ENCODE measurements at places on chromosomes 11 and 22.
A peak's percentile ranks its signal among the peaks of the same experiment; 100 is the strongest.

GRCh38 chr11:33211580-33211979 lies 45.6 kb upstream of the HIPK3 start:
- no peak for ATAC-seq

GRCh38 chr11:35815556-35816315 lies 128.1 kb upstream of the LDLRAD3 start:
- ATAC-seq = peak; percentile 52

GRCh38 chr22:20465759-20466077 lies 28.1 kb upstream of the SCARF2 start:
- ATAC-seq = no peak

DNA sequence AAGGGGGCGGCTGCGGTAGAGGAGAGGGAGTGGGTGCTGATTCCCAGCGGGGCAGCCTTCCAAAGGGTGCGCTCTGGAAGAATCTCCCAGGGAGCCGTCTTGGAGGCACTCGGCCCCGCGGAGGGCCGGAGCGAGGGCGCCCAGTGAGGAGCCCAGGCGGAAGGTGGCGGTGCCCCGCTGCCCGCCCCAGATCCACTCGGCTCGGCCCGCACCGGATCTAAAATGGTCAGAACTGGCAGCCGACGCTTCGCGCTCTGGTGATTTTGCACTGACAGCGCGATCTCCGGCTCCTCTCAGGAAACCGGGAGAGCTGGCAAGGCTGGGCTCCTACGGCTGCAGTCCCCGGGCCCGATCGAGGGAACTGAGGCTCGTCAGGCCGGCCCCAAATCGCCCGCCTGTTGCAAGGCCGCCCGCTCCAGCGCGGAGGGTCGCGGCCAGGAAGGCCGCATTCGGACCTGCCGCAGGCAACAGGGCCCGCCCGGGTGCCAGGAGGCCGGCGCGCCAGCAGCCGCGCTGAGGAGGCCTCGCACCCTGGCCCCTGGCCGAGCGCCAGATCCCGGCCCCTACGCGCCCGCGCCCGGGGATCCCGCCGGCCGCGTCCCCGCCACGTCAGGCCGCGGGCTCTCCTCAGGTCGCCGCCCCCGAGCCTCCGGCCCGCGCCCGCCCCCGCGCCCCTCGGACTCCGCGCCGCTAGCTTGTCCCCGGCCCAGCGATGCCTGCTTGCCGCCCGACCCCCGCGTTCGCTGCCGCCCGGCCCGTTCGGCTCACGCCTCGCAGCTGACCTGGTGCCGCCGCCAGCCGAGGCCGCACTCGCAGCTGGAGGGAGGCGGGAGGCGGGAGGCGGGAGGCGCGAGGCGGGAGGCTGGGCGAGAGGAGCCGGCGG lies at the start of gene KLHL22:
Gene KLHL22 (minus strand): TSS at position 818 of the 883 bp plus-strand sequence. CDS start 6,584 bp downstream, outside the sequence.
- peak; percentile 48 for ATAC-seq

DNA sequence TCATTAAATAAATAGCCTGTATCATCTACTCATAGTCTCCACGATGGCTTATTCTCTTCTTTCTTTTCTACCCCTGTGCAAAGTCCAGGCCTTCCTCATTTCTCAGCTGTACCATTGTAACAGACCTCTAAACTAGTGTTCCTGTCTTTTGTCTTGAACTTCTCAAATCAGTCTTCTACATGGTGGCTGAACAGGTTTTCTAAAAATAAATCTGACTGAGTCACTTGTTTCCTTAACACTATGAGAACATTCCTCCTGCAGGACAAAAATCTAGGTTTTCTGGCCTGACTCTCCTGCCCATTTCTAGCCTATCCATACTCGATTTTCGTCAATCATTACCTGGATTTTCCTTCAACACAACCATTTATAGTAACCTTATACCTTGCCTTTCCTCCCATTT lies 1080.8 kb upstream of the TENM4 start:
- no peak for ATAC-seq

GRCh38 chr11:78030429-78031325 lies 7.6 kb upstream of the KCTD14 start:
- peak; percentile 98 for ATAC-seq

- ATAC-seq = no peak
These were observed 17.4 kb upstream of the ETS1 start for GRCh38 chr11:128604723-128605122.

DNA sequence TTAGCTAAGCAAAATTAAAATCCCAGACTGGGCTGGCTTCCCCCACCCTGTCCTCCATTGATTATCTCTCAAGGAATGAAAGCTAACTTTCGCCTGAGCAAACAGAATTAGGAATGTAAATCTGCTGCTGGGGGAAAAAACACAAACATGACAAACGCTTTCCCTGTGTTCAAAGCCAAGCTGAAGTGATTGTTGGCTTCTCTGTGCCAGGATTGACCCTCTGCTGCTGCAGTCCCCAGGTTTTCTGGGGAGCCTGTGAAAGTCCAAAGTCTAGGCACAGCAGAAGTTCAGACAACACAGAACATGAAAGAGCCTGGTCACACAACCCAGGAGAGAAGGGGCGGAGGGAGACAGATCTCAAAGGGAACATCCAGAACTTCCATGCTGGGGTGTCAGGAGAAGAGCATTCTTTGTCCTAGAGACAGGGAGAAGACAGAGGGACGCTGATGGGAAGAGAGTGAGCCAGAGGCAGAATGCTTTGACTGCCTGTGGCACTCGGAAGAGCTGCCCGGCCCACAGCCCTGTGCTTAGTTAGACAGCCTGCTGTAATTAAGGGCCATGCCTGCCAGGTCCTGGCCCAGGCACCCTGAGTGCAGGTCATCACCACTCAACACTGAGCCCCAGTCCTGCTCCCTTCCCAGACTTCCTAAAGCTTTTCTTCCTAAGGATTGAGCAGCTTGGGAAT lies 6.9 kb downstream of the PATZ1 start:
- ATAC-seq = no peak

- peak; percentile 22 for ATAC-seq
These were observed 109.6 kb upstream of the POU2AF2 start for GRCh38 chr11:111135778-111136570.

DNA sequence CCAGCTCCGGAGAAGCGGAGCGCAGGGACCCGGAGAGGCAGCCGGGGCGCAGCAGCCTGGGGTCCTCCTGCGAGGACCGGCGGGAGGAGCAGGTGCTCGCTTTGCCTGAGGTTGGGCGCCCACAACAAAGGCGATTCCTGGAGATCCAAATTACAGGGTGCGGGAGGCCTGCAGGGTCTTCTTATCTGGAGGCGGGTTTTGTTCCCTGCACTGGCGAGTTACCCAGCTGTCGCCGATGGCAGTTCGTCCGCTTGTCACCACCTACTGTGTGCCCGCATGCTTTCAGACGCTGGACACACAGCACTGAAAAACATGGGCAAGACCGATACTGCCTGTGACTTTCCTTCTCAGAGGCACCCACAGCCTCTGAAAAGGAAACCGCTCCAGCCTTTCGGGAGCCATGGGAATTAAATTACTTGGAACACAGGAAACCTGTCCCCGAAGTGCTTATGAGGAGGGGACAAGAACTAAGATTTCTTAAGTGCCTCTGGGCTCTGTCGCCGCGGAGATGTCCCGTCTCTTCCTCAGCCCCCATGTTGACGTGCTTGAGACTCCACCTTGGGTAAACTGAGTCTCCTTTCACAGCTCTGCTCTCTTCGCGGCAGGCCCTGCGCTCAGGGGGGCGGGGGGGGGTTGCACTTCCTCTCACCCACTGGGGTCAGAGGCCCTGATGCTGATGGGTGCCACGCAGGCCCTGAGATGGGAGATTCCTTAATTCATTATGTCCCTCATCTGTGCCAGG lies 1.3 kb upstream of the ZFTA start:
- ATAC-seq = peak; percentile 6

- ATAC-seq = peak; percentile 100
These were observed 22.3 kb upstream of the GLYATL2 start for GRCh38 chr11:58866788-58867187.

- no peak for ATAC-seq
These were observed 41.9 kb downstream of the ANO5 start for GRCh38 chr11:22234743-22235142.

GRCh38 chr11:30451626-30452025 lies 128.7 kb downstream of the ARL14EP start:
- no peak for ATAC-seq

- peak; percentile 34 for ATAC-seq
These were observed 16.9 kb downstream of the CTTN start for GRCh38 chr11:70415191-70415590.

GRCh38 chr11:130163346-130164220 lies 4.0 kb downstream of the ST14 start:
- no peak for ATAC-seq

DNA sequence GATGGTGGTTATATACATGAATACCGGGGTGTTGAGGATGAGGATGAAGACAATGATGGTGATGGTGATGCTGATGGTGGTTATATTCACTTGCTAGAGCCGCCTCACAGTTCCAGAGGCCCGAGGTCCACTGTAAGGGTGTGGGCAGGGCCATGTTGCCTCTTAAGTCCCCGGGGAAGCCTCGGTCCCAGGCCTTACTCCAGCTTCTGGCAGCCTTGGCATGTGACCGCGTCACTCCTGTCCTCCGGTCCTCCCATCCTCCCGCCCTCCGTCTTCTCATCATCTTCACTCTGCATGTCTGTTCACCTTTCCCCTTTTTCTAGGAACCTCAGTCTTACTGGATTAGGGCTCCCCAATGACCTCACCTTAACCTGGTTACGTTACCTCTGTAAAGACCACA lies 54.6 kb downstream of the IGLL1 start:
- no peak for ATAC-seq

DNA sequence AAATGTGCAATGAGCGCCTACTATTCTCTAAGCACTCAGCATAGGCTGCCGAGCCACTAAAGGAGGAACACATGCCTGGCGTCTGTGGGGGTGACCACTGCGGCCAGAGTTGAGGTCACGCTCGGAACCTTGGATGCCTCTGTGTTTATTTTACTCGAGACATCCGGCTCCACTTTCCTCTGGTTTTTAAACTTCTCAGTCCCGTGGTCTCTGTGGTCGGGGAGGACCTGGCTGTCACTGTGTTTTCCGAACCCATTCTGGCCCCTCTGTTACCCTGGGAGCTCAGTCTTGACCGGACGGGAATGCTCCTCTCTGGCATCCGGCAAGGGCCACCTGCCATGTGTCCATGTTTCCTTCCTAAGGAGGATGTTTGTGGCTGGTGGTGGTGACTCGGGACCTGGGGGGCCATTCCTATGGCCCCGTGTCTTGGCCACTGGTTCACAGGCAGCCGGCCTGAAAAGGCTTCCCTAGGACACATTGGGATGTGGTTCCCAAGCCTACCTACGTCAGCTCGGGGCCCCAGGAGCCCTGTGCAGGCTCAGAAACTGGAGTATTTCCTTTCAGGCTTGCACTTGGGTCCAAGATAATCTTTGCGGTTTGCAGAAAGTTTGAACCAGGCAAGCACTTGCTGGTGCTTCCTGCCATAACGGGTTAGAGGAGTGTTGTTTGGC lies 46.7 kb upstream of the PARVG start:
- ATAC-seq = no peak

GRCh38 chr11:71447791-71448256 lies 369 bp downstream of the DHCR7 start:
- ATAC-seq = peak; percentile 54

GRCh38 chr22:39359659-39360195 lies 9.9 kb downstream of the SYNGR1 start:
- no peak for ATAC-seq

- ATAC-seq = peak; percentile 2
These were observed 953 bp upstream of the PACS1 start for GRCh38 chr11:66068923-66069714.

DNA sequence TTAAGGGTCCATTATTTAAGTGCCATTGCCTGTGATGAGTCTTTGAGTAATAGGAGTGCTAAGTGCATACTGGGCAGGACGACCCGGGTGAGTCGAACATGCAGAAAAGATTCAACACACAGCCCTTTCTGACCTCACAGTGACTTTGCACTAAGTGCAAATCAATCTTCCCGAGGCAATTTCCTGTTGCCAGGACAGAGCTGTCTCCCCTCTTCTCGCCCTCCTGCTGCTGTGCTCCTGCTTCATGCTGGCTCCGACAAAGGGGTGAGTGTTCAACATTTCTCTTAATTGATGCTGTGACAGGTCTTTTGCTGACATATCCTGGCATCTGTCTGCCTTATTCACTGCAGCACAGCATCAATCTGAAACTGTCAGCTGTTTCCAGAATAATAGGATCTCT lies 42.0 kb downstream of the MCHR1 start:
- ATAC-seq = peak; percentile 94

DNA sequence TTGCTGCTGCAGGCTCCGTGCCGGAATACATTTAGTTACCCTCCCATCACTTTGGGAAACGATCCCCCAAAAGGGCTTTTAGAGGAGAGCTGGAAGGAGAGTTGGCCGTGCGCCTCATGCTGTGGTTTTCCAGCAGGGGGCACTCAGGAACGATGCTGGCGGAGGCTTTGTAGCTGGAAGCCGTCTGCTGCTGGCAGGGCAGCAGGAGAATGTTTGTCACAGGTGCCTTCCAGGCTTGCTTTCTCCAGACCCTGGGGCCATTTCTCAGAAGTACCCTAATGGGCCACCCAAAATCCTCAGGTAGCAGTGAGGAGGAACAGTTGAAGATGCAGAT lies 30.0 kb upstream of the CABP7 start:
- ATAC-seq = peak; percentile 37

DNA sequence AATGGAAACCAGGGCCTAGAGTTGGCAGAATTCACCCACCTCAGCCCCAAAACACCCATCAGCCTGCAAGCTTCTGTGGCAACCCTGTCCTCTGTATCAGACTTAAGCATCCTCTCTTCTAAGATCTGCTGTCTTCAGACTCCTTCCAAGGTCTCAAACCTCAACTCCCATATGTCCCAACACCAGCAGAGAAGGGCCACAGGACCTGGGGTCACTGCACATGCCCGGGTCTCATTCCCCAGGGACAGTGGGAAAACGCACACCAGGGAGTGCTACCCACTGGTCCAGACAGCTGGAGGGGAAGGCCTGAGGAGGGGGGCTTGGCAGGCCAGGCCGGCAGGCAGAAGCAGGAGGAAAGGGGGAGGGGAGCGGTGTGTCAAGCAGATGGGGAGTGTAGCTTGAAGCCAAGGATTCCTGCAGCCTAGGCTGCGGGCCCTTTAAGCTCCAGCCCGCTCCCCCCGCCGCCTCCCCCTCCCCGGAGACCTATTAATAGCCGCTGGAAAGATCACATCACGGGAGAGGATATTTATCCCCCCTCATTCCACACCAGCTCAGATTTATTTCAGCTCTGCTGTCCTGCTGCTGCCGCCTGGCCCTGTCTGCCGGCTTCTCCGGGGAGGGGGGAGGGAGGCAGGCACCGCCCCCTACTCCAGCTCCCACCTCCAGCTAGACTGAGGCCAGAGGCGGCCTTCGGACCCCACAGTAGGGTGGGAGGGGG lies 16.7 kb downstream of the BCL9L start:
- peak; percentile 4 for ATAC-seq

DNA sequence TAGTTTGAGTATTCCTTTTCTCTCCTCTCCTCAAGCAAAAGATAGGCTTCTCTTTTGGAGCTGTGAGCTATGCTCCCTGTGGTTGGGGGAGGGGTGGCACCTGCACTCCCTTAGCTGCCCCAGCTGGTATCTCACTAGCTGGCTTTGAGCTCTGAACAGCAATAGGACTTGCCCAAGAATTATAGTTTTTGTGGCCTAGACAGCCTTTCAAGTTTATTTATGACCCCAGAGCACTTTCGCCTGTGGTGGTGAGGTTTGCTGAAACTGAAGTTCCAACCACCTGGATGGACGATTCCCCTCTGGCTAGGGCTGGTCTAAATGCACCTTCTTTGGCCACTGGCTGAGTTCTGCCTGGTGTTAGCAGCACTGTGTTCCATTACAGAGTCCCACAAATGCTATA lies 37.1 kb upstream of the SLC37A2 start:
- ATAC-seq = no peak
